ENCODE measurements at places on chromosomes 5 and 9.

GRCh38 chr5:37838152-37838932, 1.5 kb downstream of the GDNF start:
- peak; percentile 28 for DNase-seq

GRCh38 chr9:109561137-109561536, 63.0 kb upstream of the PTPN3 start:
- no peak for DNase-seq

GRCh38 chr5:95730011-95730700, 980 bp upstream of the RHOBTB3 start:
- no peak for DNase-seq

- DNase-seq = peak; percentile 56
These were observed 10.0 kb downstream of the HBEGF start for GRCh38 chr5:140336388-140336787.

DNA sequence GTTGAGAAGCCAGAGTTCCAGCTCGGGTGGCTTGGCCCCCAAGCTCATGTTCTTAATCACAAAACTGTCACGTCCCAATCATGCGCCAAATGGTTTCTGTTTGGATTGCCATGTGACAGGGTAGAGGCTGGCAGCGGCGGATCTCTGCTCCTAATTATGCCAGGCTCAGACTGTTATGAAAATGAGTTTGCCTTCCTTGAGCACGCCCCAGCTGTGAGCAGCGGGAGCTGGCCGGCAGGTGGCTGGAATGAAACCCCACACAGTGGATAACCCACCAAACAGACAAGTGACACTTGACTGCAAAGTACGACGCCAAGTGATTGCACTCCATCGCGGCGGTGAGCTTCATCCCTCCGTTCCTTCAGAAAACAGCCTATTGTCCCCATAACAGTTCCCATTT, 75.4 kb downstream of the CFAP77 start:
- DNase-seq = no peak

DNA sequence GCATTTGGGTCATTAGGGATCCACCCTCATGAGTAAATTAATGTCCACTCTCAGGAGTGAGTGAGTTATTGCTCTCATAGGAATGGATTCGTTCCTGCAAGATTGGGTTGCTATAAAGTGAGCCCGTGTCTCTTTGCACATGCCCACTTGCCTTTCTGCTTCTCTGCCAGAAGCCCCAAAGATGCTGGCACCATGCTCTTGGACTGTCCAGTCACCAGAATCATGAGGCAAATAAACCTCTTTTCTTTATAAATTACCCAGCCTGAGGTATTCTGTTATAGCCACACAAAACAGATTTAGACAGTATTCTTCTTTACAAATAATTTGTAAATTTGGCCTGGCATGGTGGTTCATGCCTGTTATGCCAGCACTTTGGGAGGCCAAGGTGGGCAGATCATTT, 24.6 kb downstream of the CDC26 start:
- no peak for DNase-seq

- DNase-seq = no peak
These were observed 296.8 kb upstream of the VLDLR start for GRCh38 chr9:2324742-2325141.

DNA sequence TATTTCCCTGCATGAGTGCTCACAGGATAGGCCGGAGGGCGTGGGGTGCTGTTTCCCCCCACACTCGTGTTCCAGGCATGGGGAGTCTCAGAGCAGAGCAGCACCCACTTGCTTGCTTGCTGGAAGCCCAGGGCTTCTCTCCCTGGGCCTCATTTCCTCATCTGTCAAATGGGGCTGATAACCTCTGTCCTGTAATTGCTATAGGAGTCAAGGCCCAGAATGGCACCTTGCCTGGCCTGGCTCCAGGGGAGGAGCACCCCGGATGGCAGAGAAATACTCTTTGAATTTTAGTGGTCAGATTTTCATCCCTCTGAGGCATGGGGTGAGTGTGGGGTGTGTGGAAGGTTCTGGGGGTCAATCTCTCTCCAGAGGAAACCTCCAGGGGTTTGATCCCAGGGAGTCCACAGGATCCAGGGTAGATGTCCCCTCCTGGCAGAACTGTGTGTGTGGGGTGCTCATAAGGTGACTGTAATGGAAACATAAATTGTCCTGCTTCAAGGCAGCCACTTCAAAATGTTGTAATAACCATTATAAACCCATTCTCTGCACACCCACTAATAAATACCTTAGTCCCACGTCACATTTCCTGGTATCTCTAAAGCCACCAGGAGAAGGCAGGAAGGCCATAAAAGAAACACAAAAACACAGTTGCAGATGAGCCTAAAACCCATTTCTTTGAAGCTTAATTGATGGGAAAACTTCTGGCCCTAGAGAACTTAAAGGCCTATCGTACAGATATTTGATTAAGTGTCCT, 272.2 kb downstream of the FSTL4 start:
- no peak for DNase-seq

GRCh38 chr9:132869266-132869665, 8.8 kb downstream of the AK8 start:
- DNase-seq = no peak

DNA sequence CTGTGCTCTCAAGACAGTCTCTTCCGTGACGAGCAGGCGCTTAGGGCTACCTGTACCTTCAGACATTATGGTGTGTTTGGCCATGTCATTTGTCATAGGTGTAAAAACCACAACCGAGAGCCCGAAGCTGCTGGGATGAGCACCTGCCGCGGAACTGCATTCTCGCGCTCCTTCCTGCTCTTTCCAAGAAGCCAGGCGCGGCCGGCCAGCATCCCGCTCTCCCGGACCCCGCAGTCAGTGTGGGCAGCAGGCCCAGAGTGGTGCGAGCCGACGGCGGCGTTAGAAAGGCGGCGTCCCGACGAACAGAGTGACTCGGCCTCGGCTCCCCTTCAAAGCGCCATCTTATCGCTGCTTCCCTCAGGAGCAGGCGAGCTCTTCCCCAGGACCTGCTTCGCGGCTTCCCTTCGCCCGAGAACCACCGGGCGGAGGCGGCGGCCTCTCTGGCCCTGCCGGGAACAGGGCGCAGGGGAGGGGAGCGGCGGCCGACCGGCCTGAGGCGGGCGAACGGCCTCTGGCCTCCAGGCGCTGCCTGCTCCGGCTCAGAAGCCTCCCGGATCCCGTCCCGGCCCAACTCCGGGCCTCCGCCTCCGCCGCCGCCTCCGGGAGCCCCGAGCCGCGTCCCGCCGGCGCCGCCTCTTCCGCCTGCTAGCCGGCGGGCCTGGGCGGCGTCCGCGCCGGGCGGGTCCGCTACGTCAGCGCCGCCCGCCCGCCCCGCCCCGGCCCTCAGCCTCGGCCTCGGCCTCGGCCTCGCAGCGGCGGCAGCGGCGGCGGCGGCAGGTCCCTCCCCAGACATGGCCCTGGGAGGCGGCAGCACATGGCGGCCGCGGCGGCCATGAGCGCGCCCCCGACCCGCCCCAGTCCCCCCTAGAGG, at the start of gene FAM120A:
TSS of gene FAM120A (plus strand) at position 741 of the 871 bp plus-strand sequence. CDS start 231 bp downstream, outside the sequence.
- peak; percentile 82 for DNase-seq

- DNase-seq = peak; percentile 60
These were observed 271.8 kb downstream of the NNT start for GRCh38 chr5:43874772-43875171.

Data from foreskin fibroblast (primary cell).